ENCODE measurements at places on chromosomes 5 and 9. TPM values are rescaled to one million over a fixed set of nuclear protein-coding genes. Genes with fewer than 3 reads are reported as not detected.

Gene IL13
- total RNA-seq = not detected

Gene IFNA2
- total RNA-seq = not detected

Gene CTNND2
- total RNA-seq = not detected

Gene ADAMTSL1
- 21.6 TPM for total RNA-seq

Gene PCDHGA8
- total RNA-seq = 1.3 TPM

Gene LRRC14B
- not detected for total RNA-seq

Gene IL7R
- 3.2 TPM for total RNA-seq

Gene TLN1
- 441 TPM for total RNA-seq

Gene SPATA31C1
- not detected for total RNA-seq

Gene CCNO
- 0.09 TPM for total RNA-seq

Gene WNK2
- not detected for total RNA-seq

Gene SLC6A7
- not detected for total RNA-seq

Gene FCN2
- total RNA-seq = not detected

Gene PALM2AKAP2
- total RNA-seq = 0.09 TPM

Gene C1QTNF3
- 0.28 TPM for total RNA-seq

Gene PFN3
- not detected for total RNA-seq

Gene SH3TC2
- total RNA-seq = 6.0 TPM

Gene PTGS1
- total RNA-seq = 1.8 TPM

Gene OR1Q1
- not detected for total RNA-seq

Gene LRRC26
- not detected for total RNA-seq

Gene PCDHGB3
- total RNA-seq = 3.1 TPM

Gene SHLD3
- 3.6 TPM for total RNA-seq

Gene SOX30
- total RNA-seq = not detected

Gene LHX3
- not detected for total RNA-seq

Gene FCN1
- total RNA-seq = not detected

Gene SNCAIP
- 14.4 TPM for total RNA-seq

Gene CD274
- total RNA-seq = 17.7 TPM

Gene CDKN2A
- total RNA-seq = 14.0 TPM

Gene SH3RF2
- 4.3 TPM for total RNA-seq

Gene PLEKHG4B
- not detected for total RNA-seq

Gene SLC36A2
- total RNA-seq = not detected

Gene ZNF300
- 8.5 TPM for total RNA-seq

Gene FAM78A
- 4.5 TPM for total RNA-seq

Gene TAF11L5
- total RNA-seq = not detected

Gene RLN2
- total RNA-seq = 0.28 TPM

Gene TNPO1
- total RNA-seq = 627 TPM

Gene PCDHB5
- total RNA-seq = 0.56 TPM

Gene PCDHGB5
- 14.3 TPM for total RNA-seq

Gene APBB3
- total RNA-seq = 12.1 TPM

Gene TRPM6
- total RNA-seq = under 0.01 TPM

Gene SURF4
- total RNA-seq = 376 TPM

Gene MARCOL
- not detected for total RNA-seq

Gene SLC23A1
- total RNA-seq = not detected

Gene GABRG2
- not detected for total RNA-seq

Gene DRD1
- total RNA-seq = not detected

Gene STKLD1
- total RNA-seq = 0.47 TPM

Measured in endothelial cell of coronary artery (primary cell).